Subcutaneous preadipocyte (primary cell): ENCODE measurements at places on chromosomes 3 and 15. TPM values are rescaled to one million over a fixed set of nuclear protein-coding genes. Genes with fewer than 3 reads are reported as not detected.

RAB6B gene
- 0.20 and 0.37 TPM in 2 replicates for total RNA-seq

DMXL2 gene
- total RNA-seq, result 25.0 and 29.1 TPM in 2 replicates

SLC28A2 gene
- not detected in 2 replicates for total RNA-seq

GCSAM gene
- not detected in 2 replicates for total RNA-seq

ZNF80 gene
- not detected in 2 replicates for total RNA-seq

HRG gene
- total RNA-seq, result not detected in 2 replicates

OSTN gene
- not detected in 2 replicates for total RNA-seq

PDCD6IP gene
- 180 and 187 TPM in 2 replicates for total RNA-seq

LMCD1 gene
- 3.3 and 19.1 TPM in 2 replicates for total RNA-seq

PDZRN3 gene
- 33.8 and 43.8 TPM in 2 replicates for total RNA-seq

TLNRD1 gene
- 9.9 and 15.8 TPM in 2 replicates for total RNA-seq

KLF13 gene
- total RNA-seq, result 34.9 and 40.7 TPM in 2 replicates

GUCA1C gene
- total RNA-seq, result not detected in 2 replicates

PAQR5 gene
- total RNA-seq, result 5.1 and 13.9 TPM in 2 replicates

IL5RA gene
- total RNA-seq, result not detected in 2 replicates

C3orf85 gene
- not detected in 2 replicates for total RNA-seq

AADAC gene
- under 0.01 TPM in 1 of 2 replicates, not detected in the other for total RNA-seq

CCDC39 gene
- under 0.01 TPM in 1 of 2 replicates, not detected in the other for total RNA-seq

CCR4 gene
- not detected in 2 replicates for total RNA-seq

CPB1 gene
- total RNA-seq, result 0.37 TPM in 1 of 2 replicates, not detected in the other

GOLGA8R gene
- 1.1 and 1.2 TPM in 2 replicates for total RNA-seq

CYP1A1 gene
- under 0.01 and 0.37 TPM in 2 replicates for total RNA-seq

RBM6 gene
- total RNA-seq, result 34.6 and 37.5 TPM in 2 replicates

BCHE gene
- 1.1 and 4.1 TPM in 2 replicates for total RNA-seq

ST3GAL6 gene
- total RNA-seq, result 0.59 and 1.5 TPM in 2 replicates
